ENCODE measurements at places on chromosomes 2 and 18.

DNA sequence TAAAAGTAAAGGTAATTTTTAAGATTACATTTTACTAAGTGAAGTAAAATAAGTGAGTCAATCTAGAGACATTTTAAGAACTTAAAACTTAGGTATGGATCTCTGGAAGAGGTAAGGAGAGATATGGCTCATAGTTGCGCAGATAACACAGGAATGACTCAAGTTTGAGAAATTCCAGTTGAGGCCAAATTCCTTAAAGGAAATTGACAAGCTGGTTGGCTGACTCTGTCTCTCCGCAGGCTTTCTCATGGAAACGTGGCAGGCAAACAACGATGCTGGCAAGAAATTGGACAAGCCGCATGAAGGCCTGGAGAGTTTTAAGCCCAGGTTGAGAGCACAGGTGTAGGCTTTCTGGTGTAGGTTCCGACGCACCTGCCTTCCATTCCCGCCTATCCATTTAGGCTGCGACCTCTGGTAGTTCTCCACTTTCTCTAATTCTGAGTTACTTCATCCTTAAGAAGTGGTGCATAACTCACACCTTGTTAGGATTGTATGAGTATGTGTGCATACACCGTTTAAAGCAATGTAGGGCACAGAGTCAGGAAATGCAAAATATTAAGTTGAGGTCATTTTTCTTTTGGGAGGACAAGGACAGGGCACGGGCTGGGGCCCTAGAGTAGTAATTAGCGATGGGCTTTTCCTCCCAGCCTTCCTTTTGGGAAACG lies 589 bp upstream of the DAW1 start:
- DNase-seq = no peak

GRCh38 chr2:9675415-9676351 lies 44.9 kb upstream of the YWHAQ start:
- DNase-seq = no peak

GRCh38 chr2:228798458-228799207 lies 472.5 kb downstream of the PID1 start:
- DNase-seq = no peak

- no peak for DNase-seq
Observed at GRCh38 chr2:234679301-234679740, 182.4 kb upstream of the ARL4C start.

DNA sequence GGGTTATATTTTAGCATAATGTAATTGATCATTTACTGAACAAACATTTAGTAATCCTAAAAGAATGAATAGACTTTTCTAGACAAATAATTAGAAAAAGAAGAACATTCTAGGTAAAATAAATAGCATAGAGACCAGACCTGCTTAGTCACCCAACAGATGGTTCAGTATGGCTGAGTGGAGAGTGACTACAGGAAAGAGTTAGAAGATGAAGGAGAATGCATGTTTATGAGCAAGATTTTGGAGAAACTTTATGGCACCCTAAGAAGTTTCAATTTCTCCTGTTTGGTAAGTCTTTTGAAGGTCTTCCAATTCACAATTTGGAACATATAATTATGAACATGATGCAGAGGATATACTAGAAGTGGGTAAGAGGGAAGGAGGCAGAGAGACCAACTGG lies 32.9 kb downstream of the FAP start:
- no peak for DNase-seq

DNA sequence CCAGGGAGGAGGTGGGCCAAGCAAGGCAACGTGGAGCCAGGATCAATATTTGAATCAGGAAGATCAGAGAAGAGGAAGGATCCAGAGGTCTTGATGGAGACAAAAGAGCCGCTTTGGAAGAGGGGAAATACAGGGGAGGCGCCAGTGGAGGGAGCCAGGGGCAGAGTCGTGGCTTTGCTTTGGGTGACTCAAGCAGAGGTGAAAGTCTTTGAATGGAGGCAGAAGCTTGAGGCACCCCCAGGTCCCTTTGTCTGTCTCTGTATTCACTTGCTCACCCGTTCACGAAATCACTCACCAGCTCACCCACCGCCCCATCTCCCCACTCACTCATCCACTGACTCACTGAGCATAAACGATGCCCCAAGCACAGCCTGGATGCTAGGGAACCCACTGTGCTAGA lies 134.1 kb downstream of the ACOXL start:
- DNase-seq = no peak

DNA sequence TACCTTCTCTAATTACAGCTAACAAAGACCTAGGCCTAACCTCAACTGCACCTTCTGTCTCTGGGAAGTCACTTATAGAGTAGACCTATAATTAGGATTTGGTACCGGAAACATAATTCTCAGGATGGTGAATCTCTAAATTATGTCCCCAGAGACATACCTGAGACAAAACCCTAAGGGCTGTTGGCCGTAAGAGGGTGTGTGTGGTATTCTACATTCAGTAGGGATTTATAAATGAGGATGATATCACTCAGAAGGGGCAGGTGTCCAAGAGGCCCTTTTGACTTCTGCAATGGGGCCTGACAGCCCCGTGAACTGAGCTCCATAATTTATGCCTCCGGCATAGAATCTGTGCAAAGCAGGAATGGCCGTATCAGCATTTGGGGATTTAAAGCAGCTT lies 13.5 kb upstream of the DARS1 start:
- no peak for DNase-seq

- DNase-seq = no peak
Observed at GRCh38 chr2:179612108-179612507, 249.3 kb downstream of the ZNF385B start.
